ENCODE measurements at places on chromosomes 13 and 19.

GRCh38 chr19:6739390-6739882 is at the start of gene TRIP10:
Gene TRIP10, plus strand, starts transcription at chr19:6739680. Its CDS starts 82 bp downstream, at chr19:6739762.
- no peak for DNase-seq

DNA sequence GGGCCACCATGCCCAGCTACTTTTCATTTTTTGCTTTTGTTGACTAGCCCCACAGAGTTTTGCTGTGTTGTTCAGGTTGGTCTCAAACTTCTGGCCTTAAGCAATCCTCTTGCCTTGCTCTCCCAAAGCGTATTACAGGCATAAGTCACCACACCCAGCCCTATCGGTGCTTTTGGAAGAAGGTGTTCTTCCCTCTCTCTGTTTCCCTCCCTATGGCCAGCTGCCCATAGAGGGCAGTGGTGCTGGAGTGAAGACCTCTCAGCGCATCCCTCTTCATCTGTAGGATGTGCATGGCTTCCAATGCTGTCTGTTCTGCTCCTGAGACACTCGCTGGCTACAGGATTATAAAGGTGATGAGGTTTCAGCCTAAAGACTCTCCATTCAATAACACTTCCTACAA is 1.3 kb upstream of the CD22 start:
- DNase-seq, result no peak

DNA sequence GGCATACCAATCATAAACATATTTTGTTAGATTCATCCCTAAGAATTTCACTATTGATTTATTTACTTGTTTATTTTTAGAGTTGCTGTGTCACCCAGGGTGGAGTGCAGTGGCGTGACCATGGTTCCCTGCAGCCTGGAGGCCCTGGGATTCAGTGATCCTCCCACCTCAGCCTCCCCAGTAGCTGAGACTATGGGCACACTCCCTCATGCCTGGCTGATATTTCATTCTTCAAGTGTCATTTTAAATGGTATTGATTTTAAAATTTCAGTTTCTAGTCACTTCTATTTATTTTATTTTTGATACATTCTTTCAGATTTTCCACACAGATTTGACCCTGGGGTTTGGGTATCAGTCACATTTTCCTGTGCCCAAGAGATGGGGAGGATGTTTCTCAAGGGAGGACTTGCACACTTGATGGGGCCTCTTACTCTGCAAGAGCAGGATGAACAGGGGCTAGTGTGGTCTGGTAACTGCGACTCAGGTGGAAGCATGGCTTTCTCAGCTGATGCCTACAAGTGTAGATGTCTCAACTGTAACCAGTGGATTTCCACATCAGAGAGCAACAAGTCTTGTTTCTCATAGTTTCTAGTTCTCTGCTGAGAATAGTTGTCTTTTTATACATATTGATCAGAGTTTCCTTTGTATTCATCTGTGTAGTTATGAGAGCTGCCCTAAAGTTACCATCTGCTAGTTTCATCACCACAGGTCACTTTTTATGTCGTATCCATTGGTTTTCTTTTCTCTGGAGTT is 40.2 kb downstream of the CCNE1 start:
- no peak for DNase-seq

DNA sequence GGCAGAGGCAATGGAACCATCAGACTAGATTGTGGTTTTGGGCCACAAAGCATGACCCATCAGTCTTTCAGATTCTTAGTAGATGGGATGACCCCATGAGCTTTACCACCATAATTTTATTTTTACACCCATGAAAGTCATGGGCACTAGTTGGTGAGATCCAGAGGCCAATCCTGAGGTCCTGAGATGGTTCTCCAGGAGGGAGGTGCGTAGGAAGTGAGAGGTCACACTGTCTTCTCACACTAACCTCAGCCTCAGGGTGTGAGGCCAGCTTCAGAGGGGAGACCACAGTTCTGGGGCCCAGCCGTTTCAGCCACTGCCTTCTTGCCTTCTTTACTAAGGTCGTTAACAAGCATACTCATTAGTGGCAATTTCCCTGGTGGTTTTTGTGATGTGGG is 106.4 kb downstream of the AKAP11 start:
- no peak for DNase-seq

- no peak for DNase-seq
Observed at GRCh38 chr19:35207391-35207871, 21.1 kb downstream of the FAM187B start.

- no peak for DNase-seq
Observed at GRCh38 chr13:23323946-23324709, 109.4 kb downstream of the SACS start.

GRCh38 chr13:110396913-110397381 is 89.9 kb downstream of the COL4A2 start:
- DNase-seq, result no peak

DNA sequence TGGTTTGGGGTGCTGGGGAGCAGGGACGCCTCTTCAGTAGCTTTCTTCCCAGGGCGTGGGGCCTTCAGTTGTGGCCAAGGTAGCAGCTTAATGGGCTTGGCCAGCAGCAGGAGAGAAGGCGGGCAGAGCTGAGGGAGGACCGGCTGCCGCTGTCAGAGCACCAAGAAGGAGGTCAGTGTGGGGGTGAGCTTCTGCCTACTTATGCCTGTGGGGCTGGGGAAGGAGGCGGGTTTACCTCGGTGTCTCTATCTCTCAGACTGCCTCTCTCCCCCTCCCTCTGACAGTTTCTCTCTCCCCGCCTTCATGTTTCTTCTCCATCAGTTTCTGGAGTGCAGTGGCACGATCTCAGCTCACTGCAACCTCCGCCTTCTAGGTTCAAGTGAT is at the start of gene CAPN12:
TSS of gene CAPN12 (minus strand) at position 177 of the 384 bp plus-strand sequence. CDS start 309 bp downstream, outside the sequence.
- no peak for DNase-seq

GRCh38 chr19:13262450-13262849 is 112.2 kb downstream of the IER2 start:
- DNase-seq, result no peak

DNA sequence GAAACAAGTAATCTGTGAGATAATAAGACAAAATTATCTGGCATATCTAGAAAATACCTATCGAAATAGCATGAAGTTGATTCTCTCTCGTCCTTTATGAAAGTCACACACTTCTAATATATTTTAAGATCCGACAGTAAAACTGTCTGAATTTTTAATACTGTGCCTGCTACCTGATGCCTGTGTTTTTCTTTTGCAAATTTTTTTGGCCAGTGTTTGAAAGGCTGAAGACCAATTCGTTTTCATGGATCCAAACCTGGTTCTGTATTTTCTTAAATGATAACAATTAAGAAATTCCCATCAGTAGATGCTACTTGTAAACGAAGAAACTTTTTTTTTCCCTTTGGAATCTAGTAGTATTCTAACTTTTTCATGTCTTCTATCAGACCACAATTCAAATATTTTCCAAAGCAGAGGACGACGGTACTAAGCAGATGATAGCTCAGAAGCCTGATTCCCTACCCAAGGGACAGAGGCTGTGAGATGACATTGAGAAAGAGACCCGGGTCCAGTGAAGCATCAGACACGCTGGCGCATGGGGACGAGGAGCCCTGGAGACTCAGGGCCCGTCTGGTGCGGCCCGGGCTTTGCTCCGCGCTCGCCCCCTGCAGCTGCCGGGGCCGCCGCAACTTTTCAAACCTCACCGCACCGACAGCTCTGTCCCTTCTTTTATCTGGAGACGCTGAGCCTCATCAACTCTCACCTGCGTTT is 49.5 kb upstream of the PABPC3 start:
- no peak for DNase-seq

GRCh38 chr19:40933025-40933424 is 51.0 kb upstream of the CYP2A7 start:
- no peak for DNase-seq

GRCh38 chr19:36686365-36687213 is 823 bp upstream of the ZNF567 start:
- DNase-seq, result no peak

DNA sequence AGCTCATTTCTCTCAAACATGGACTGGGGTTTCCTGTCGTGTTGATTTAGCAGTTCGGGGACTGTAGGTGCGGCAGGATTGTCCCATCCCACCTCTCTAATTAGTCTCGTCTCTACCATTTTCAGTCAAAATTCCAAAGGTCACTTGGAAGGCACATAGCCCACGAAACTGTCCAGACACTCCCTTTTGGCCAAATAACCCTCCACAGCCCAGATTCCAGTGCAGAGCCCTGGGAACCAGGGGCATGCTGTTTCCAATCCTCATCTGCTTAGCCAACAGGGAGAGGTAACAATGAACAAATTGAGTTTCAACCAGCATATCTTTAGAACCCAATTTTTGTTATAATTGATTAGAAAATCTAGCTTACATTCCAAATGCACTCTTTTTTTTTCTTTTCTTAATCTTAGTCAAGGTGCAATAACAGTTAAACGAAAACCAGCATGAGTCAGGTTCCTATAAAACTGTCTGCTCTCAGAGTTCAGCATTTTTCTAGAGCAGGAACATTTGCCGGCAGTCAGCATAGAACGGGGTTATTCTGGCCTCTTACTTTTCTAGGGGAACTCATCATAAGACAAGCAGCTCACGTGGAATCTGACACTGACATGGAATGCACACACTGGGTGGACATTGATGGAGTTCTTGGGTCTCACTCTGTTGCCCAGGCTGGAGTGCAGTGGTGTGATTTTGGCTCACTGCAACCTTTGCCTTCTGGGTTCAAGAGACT is 14.4 kb upstream of the CEBPA start:
- no peak for DNase-seq

Measured in NCI-H187 (cell line).